ENCODE measurements at places on chromosomes 2 and 18.

GRCh38 chr2:185608799-185609198, 129.8 kb upstream of the FSIP2 start:
- DNase-seq, result peak; percentile 23

- no peak for DNase-seq
Observed at GRCh38 chr2:10256515-10257031, 46.1 kb upstream of the HPCAL1 start.

DNA sequence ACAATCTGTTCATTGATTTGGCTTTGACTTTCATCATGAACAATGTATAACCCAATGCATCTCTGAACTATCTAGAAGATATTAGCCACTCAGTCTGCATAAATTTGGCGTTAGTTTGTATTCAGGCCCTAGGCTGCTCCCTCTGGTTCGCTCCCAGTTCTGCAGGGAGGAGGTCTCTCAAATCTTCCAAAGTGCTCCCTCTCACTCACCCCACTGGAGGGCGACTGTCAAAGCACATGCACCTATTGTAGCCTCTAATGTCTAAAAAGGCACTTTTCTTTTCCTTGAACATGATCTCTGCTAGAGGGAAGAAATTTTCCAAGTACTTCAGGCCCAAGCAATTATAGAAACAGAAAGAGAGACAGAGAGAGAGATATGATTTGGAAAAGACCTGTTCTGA, 291.5 kb downstream of the TDRD15 start:
- peak; percentile 66 for DNase-seq

DNA sequence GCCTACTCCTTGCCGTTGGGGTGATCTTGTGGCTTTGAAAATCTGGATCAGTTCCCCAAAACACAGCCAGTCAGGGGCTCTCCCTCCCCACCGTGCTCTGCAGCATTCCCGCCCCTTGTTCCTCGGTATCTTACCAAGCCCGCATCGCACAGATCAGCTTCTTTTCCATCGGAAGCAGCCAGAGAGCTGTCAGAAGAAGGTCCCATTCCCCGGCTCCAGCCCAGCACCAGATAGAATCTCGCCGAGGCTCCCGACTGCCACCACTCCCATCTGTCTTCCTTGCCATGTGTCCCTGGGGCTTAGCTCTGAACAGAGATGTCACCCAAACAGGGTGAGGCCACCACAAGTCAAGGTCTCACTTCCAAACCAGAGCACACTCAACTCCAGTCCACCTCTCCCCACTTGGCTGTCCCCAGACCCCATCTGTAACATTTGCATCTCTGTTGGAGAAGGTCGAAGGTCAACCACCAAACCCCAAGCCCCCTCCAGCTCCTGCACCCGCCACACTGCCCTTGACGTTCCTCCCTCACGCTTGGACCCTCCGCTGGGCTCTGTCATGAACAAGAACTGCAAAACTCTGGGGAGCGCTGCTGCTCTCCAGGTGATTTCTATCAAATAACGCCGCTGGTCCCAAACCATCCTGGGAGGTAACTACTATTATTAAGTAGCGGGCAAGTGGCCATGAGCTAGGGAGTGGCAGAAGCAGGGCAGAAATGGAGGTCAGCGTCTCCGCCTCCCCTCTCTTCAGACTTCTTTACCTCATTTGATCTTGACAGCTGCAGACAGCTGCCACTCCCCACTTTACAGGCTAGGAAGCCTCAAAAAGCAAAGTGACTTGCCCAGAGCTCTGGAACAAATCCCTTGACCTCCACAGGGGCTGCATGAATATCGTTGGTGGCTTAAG, 70.0 kb upstream of the TAF1B start:
- DNase-seq, result no peak

DNA sequence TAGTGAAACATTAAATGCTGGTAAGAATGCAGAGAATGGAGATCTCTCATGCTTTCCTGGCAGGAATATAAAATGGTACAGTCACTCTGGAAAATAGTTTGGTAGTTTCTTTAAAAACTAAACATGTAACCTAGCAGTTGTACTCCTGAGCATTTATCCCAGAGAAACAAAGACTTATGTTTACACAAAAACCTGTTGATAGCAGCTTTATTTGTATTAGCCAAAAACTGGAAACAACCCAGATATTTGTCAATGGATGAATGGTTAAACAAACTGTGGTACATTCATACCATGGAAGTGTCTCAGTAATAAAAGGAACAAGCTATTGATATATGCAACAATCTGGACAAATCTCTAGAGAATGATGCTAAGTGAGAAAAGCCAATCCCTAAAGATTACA, 81.7 kb upstream of the CTAGE1 start:
- no peak for DNase-seq

GRCh38 chr2:161415987-161416707, at the start of gene TBR1:
Gene TBR1, plus strand, starts transcription at chr2:161416297. Its CDS starts 114 bp downstream, at chr2:161416411.
- no peak for DNase-seq
